ENCODE measurements at places on chromosomes 4 and X.

DNA sequence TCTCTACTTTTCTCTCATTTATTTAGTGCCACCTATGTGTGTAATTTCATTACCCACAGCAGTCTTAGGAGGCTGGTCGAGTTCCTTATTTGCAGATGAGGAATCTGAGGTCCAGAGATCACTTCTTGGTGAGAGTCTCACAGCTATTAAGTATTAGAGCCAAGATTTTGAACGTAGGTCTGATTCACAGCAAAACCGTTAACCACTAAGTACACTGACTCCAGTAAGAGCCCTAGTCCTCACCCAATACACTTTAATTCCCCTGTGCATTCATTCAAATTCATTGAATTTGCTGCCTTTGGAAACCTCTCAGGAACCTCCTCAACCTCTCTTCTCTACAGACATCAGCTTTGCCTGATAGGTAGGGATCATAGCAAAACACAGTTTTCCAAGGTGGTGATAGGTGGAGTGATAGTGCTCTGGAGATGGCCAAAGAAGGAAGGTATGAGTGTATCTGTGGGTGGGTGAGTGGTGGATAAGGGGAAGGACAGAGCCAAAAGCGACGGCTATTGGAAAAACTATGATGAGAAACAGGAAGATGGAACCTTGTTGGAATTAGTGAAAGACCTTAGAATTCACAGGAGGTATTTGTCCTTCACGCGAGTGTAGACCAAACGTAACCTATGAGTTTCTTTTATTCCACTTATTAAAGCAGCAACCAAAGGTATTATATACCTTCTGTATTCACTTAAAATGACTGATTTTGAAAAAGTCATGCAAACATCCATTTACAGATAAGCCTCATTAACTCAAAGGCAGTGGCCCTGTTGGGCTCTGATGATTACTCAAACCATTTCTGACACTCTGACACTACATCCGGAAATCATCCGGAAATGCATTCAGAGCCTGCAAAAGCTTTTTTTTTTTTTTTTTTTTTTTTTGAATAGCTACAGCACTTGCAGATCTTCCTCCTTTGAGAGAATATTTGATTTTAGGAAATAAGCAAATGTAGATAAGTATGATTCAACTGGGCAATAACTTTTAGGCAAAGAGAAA lies 6.3 kb downstream of the FMR1 start:
- no peaks in the 10 kb centered on the region for H3K27me3 ChIP-seq
- peaks cover 2% of the 10 kb centered on the region for H3K4me1 ChIP-seq
- no peak overlapping the region for H3K27ac ChIP-seq
- H3K36me3 ChIP-seq: no peaks in the 10 kb centered on the region
- DNase-seq: no peak

GRCh38 chr4:94813221-94813620 lies 55.5 kb downstream of the BMPR1B start:
- no peak for DNase-seq
- H3K4me3 ChIP-seq: no peak overlapping the region
- H3K36me3 ChIP-seq: no peaks in the 10 kb centered on the region
- no peaks in the 10 kb centered on the region for H3K4me1 ChIP-seq
- no peaks in the 10 kb centered on the region for H3K27me3 ChIP-seq

DNA sequence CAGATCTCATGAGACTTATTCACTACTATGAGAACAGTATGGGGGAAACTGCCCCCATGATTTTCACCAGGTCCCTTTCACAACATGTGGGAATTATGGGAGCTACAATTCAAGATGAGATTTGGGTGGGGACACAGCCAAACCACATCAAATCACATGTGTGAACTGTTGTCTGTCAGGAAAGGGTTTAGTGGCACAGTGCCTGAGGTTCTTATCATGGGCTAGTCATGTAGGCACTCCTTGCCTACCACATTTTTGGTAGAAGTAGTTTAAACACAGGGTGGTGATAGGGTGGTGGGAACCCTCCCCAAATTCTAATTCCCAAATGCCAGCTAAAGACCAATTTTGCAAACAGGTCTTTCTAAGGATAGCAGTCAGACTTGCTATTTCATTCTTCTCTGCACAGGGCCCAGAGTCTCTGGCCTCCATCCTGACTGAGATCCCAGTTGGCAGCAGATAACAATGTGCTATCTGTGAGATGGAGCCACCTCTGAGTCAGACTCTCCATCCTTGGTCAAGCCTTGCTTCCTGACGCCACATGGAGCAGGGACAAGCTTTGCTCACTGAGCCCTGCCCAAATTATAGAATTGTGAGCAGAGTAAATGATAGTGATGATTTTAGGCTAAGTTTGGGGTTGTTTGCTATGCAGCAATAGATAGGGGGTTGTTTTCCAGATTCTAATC lies 33.5 kb upstream of the SETD7 start:
- peak; percentile 53 for DNase-seq
- no peaks in the 10 kb centered on the region for H3K27me3 ChIP-seq
- no peaks in the 10 kb centered on the region for H3K4me1 ChIP-seq
- H3K4me3 ChIP-seq: no peak overlapping the region

DNA sequence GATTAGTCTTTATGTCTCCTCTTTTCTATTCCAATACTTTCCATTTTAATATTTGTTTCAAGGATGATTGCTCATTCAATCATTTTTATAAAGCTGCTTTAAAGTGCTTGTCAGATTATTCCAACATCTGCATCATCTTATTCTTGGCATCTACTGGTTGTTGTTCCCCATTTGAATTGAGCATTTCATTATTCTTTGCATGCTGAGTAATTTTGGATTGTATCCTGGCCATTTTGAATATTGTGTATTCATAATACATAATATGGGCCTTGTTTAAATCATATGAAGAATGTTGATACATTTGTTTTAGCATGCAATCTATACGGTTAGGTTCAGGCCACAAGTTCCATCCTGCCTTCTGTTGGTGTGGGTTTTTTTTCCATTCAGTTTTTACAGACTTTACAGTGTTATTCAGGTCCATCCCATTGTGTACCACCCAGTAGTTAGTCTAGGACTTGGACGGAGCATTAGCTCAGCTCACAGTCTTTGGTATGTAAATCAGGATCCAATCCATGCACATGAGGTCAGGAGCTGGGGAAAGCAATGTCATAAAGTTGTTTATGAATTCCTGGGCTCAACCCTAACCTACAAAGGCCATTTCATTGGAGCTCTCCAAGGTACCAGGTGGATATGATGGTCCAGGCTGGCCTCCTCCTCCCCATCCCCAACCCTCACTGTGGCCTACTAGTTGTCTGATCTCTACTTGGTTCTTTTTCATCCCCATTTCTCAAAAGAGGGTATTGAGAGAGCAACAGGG lies 20.3 kb downstream of the RGN start:
- DNase-seq: no peak
- H3K36me3 ChIP-seq: no peaks in the 10 kb centered on the region
- H3K4me1 ChIP-seq: no peaks in the 10 kb centered on the region
- H3K4me3 ChIP-seq: no peak overlapping the region

- no peak overlapping the region for H3K27ac ChIP-seq
- H3K36me3 ChIP-seq: no peaks in the 10 kb centered on the region
- no peak overlapping the region for H3K4me3 ChIP-seq
- H3K27me3 ChIP-seq: no peaks in the 10 kb centered on the region
- H3K4me1 ChIP-seq: no peaks in the 10 kb centered on the region
These were observed 38.7 kb downstream of the CNKSR2 start for GRCh38 chrX:21412883-21413282.

DNA sequence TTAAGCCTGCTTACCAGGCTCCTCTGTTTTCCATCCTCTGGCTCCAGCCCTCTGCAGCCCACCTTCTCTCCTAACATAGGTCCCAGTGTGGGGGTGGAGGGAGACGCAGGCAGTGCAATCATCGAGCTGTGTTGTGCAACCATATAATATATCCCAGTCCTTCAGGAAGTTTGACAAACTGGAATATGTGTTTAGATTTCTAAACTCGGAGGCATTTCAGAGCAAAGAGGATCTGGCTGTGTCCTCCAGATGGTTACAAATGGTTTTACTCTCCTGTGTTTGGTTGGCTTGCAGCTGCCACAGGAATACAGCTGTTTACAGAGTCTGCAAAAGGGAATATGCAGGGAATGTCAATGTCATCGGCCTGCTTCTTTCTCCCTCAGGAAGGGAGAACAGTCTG lies 195.3 kb upstream of the LNX1 start:
- H3K36me3 ChIP-seq: no peaks in the 10 kb centered on the region
- no peak overlapping the region for H3K4me3 ChIP-seq
- DNase-seq: no peak
- H3K27ac ChIP-seq: no peak overlapping the region

DNA sequence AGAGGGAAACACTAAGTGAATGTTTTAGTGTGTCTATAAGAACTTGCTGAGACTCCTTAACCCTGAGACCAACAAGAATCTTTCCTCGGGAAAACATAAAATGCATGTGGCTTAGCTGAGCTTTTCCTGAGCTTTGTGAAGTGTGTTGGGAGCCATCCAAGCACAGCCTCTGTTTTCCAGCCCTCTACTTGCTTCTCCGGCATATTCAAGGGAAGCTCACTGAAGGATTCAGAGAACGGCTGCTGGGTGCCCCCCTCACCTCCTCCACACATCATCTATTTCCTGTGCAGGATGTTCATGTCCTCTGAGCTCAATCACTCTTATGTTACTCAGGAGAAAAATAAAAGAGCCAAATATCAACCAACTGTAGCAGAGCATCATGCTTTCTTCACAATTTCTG lies 492.1 kb downstream of the IL15 start:
- DNase-seq: no peak
- no peak overlapping the region for H3K27ac ChIP-seq
- H3K27me3 ChIP-seq: no peaks in the 10 kb centered on the region
- H3K4me3 ChIP-seq: no peak overlapping the region
- no peaks in the 10 kb centered on the region for H3K36me3 ChIP-seq

- H3K27ac ChIP-seq: no peak overlapping the region
- no peak for DNase-seq
- no peaks in the 10 kb centered on the region for H3K36me3 ChIP-seq
- H3K27me3 ChIP-seq: no peaks in the 10 kb centered on the region
- H3K4me3 ChIP-seq: no peak overlapping the region
- H3K4me1 ChIP-seq: peaks cover 13% of the 10 kb centered on the region
These were observed 28.8 kb downstream of the SH3TC1 start for GRCh38 chr4:8227771-8228318.

DNA sequence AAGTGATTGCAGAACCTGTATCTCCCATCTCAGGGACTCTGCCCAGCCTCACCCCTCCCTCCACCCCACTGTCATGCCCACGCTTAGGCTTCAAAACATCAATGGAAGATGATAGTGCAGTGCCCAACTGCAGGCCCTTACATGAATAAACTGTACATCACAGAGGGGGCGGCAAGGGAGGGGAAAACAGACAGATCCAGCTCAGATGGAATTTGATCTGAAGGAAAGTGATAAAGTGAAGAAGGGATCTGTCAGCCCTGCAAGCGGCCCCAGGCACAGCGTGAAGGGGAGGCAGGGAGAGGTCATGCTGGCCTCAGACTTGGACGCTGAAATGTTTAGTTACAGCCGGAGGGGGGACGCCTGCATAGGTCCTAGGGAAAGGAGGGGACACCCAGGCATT lies 38.5 kb downstream of the GYG2 start:
- no peaks in the 10 kb centered on the region for H3K4me1 ChIP-seq
- no peaks in the 10 kb centered on the region for H3K27me3 ChIP-seq
- no peak overlapping the region for H3K27ac ChIP-seq
- DNase-seq: no peak
- H3K36me3 ChIP-seq: no peaks in the 10 kb centered on the region

DNA sequence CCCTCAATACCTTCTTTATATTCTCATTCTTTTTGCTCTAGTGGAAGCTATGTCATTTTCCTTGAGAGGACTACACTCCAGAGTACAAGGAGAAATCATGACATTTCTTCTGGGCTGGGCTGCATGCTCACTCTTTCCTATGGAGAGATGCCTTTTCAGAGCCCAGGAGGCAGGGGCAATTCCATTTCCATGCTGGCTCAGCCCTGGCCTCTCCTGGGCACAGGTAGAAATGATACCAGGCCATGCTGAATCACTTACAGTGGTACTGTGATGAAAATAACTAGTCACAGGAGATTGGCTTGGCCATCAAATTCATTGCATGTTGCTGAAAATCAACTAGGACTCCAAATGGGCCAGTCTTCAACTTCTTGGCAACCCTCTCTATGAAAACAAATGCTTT lies 34.0 kb upstream of the PPARGC1A start:
- no peaks in the 10 kb centered on the region for H3K4me1 ChIP-seq
- no peak for DNase-seq
- H3K36me3 ChIP-seq: no peaks in the 10 kb centered on the region

GRCh38 chrX:57900975-57901374 lies 9.3 kb downstream of the ZXDA start:
- H3K4me3 ChIP-seq: peak overlapping the region; percentile 50
- H3K27ac ChIP-seq: peak overlapping the region; percentile 67
- H3K4me1 ChIP-seq: peaks cover 7% of the 10 kb centered on the region
- H3K27me3 ChIP-seq: peaks cover 4% of the 10 kb centered on the region

DNA sequence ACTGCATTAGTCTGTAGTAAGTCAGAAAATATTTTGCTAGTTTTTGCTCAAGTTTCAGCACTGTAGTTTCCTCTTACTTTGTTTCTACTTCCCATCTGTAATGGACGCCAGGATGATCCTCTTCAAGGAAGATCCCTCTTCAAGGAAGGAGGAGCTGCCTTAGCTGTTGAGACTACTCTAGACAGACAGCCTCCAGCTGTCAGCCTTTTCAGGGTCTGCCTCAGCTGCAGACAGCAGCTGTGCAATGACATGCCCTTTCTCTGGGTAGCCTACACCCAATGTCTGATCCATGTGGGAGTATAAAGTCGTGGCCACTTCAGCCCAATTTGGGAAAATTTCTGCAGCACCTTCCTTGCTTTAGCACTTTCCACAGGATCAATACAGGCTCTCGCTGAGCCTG lies 281.0 kb upstream of the MAOA start:
- no peak overlapping the region for H3K4me3 ChIP-seq
- DNase-seq: no peak
- H3K36me3 ChIP-seq: no peaks in the 10 kb centered on the region
